ENCODE measurements at places on chromosomes 5 and 9.

DNA sequence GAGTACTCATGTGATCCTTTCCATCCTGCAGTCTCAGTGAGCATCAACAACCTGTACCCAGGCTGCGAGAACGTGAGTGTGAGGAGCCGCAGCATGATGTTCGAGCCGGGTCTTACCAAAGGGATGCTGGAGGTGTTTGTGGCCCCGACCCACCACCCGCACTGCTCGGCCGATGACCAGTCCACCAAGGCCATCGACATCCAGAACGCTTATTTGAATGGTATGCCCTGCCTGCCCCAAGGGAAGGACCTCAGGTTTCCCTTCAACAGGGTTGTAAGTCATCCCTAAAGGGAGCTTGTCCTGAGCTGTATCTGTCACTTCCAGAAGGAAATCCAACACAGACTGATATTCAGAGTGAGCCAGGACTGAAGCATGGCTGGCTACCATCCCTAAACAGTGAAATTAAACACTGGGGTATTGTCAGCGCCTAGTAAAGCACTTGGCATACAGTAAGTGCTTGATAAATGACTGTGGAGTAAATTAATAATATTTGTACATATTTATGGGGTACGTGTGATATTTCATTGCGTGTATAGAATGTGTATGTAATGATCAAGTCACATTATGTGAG, 39.3 kb upstream of the CTSL start:
- DNase-seq = no peak

- DNase-seq = no peak
Measured at GRCh38 chr5:19002111-19002510, 985.9 kb downstream of the CDH18 start.

- no peak for DNase-seq
Measured at GRCh38 chr5:181212080-181212479, 7.1 kb upstream of the TRIM7 start.

GRCh38 chr9:126805554-126806262, 868 bp downstream of the ZBTB43 start:
- DNase-seq = peak; percentile 62

- no peak for DNase-seq
Measured at GRCh38 chr5:151678713-151679112, 8.0 kb downstream of the SPARC start.

GRCh38 chr5:57280853-57281252, 107.0 kb downstream of the GPBP1 start:
- DNase-seq = no peak

GRCh38 chr5:125233944-125234343, 487.5 kb upstream of the ZNF608 start:
- DNase-seq = no peak

DNA sequence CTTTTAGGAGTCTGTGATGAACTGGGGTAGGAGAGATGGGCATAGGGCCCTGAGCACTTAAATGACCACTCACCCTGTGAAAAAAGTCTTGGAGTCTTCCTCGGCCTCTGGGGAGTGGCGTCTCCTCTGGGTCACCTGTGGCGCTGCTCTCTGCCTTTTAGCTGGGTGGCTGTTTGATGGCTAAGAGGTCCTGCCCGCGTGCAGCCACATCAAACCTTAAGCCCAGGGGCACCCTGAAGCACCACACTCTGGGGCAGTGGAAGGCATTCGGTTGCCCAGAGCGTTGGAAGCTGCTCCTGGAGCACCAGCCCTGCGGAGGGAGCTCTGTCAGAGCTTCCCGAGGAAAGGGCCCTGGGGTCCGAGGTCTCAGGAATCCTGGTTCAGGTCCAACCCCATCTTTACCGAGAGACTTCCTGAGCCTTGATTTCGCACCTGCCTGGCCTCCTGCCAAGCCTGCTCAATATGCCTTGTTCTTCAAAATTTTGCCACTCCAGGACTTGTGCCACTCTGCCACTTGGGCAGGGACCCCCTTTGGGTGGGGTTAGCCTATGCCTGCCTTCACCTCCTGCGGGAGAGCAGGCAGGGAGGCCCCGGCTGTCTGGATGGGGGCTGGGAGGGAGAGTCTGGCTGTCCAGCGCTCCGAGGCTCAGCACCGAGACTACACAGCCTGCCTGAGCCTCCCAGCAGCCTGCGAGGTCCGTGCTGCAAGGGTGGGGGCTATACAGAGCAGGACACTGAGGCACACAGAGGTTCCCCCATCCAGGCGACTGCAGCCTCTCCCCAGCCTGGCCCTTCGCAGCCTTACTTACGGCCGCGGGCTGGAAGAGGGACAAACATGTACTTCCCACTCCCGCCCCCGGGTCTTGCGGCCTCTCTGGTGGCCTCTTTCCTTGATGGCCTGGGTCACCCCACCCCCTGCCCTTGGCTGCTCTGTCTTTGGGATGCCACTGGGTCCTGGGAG, 63.4 kb upstream of the RNU6ATAC start:
- DNase-seq = no peak

GRCh38 chr9:120616966-120617935, 37.3 kb upstream of the CDK5RAP2 start:
- no peak for DNase-seq

DNA sequence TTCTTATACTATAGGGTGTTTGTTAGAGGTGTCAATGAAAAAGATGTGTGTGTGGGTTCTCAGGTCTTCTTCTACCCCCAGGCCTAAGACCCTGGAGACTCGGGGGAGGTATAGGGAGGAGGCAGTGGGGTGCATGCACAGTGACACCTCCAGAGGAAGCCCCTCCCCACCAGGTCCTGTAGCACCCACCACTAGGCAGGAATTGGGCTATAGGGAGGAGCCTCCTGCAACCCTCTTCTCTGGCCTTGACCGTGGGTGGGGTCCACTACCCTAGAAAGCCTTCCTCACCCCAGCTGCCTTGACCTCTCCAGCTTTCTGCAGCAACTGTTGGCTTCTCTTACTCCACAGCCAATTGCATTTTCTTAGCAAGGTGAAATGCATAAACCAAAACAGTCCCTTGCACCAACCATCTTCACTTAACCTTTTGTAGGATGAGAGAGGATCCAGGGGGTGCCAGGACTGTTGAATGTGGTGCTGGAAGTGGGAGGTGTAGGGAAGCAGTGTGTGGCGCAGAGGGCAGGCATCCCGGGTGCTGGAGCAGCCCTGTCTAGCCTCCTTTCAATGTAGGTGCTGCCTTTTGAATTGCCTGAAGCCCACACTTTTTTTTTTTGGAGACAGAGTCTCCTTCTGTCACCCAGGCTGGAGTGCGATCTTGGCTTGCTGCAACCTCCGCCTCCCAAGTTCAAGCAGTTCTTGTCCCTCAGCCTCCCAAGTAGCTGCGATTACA, 128.5 kb downstream of the RGS3 start:
- DNase-seq = no peak

DNA sequence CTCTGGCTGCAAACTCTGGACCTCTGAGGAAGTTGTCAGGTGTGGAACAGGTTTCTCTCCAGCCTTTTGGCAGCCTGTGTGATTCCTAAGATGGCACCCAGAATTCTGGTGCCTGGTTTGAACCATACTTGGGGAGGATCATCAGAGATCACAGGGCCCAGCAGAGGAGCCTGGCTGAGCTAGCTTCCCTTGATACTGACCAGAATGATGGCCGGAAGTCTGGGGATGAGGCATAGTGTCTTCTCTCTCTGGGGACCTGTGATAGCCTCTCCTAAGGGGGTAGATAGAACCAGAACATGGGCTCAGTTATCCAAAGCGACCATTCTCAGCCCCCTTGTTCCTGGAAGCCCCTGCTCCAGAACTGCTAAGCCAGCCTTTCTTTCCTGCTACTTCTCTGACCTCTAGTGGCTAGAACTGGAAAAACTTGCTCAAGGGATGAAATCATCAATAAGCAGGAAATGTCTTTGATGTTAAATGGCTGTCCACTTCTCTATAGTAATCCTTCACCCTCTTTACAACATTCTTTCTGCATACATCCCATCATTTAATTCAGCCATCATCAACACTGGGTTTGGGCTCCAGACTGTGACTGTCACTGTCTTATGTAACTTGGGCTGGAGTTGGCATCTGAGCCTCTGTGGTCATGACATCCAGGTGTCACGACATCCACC, 55.1 kb downstream of the C9orf152 start:
- peak; percentile 74 for DNase-seq

- no peak for DNase-seq
Measured at GRCh38 chr9:124490004-124490403, 17.2 kb downstream of the NR5A1 start.

- peak; percentile 85 for DNase-seq
Measured at GRCh38 chr5:179166886-179167841, 107.0 kb downstream of the ZNF354C start.

- no peak for DNase-seq
Measured at GRCh38 chr5:155024015-155024414, 10.5 kb downstream of the KIF4B start.

- no peak for DNase-seq
Measured at GRCh38 chr5:141729387-141730006, 47.5 kb upstream of the ARAP3 start.

GRCh38 chr9:134210908-134211810, 46.8 kb upstream of the RNU6ATAC start:
- no peak for DNase-seq

GRCh38 chr9:124110307-124110915, 98.8 kb downstream of the LHX2 start:
- peak; percentile 83 for DNase-seq

DNA sequence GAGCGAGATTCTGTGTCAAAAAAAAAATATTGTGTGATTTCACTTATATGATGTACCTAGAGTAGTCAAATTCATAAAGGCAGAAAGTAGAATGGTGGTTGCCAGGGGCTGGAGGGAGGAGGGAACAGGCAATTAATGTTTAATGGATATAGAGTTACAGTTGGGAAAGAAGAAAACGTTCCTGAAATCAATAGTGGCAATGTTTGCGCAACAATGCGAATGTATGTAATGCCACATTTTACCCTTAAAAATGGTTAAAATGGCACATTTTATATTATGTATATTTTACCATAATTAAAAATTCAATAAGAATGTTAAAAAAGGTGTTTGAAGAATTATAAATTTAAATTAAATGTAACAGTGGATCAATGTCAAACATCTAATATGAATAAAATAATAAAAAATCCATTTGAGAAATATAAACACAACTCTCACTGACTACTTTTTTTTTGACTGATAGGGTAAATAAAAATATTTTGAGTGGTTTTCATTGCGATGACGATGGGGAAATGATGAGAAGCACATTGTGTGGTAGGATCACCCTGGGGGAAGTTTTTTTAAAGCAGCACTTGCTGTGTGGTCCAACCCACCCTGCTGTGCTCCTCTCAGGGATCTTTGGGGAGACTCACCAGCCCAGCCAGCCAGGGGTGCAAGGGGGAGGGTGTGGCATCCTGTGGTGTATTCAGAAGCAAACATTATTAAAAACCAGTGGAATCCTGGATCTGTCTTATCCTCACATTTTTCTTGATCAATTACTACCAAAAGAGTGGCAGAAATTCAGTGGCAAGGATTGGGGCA, 4.3 kb downstream of the FYB1 start:
- DNase-seq = no peak

- DNase-seq = no peak
Measured at GRCh38 chr5:137696481-137696880, 39.4 kb downstream of the KLHL3 start.

GRCh38 chr9:76676857-76677256, 87.4 kb upstream of the PCA3 start:
- DNase-seq = no peak

GRCh38 chr9:123132696-123133095, 99.2 kb downstream of the GPR21 start:
- DNase-seq = no peak

GRCh38 chr9:120635011-120635410, 55.0 kb upstream of the CDK5RAP2 start:
- no peak for DNase-seq

DNA sequence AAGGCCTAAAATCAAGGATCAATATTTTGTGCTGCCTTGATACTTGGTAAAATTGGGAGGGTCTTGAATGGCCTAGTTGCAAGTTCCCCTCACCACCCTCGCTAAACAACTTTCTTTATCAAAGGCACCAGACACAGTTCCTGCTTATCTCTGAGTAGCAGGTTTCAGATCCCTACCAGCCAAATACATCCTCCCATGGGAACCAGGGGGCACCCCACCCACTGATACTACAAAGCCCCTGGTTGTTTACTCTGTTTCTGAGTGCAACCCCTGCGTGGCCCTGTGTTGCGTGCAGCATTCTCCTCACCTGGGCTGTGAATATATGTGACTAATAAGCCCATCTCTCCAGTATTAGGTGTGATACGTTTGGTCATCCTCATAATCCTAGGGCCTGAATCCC, 314.9 kb downstream of the DRD1 start:
- DNase-seq = no peak

GRCh38 chr5:157747766-157748700, 4.5 kb downstream of the LSM11 start:
- DNase-seq = no peak

GRCh38 chr5:172954751-172955159, 4.5 kb upstream of the RPL26L1 start:
- no peak for DNase-seq

DNA sequence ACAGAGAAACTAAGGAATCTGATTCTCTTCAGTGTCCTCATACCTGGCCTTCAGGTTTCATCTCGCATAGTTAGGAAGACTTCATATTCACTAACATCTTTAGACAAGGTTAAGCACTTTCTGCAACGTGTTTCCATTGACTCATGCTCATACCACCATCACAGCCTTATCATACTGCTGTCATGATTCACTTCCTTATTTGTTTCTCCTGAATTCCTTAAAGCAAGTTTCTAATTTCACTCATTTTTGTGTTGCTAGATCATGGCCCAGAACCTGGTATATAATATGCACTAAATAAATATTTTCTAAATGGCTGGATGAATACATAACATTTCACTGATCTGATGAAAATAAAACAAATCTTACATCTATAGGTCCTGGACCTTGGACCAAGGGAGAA, 472.9 kb downstream of the PRELID2 start:
- DNase-seq = no peak

DNA sequence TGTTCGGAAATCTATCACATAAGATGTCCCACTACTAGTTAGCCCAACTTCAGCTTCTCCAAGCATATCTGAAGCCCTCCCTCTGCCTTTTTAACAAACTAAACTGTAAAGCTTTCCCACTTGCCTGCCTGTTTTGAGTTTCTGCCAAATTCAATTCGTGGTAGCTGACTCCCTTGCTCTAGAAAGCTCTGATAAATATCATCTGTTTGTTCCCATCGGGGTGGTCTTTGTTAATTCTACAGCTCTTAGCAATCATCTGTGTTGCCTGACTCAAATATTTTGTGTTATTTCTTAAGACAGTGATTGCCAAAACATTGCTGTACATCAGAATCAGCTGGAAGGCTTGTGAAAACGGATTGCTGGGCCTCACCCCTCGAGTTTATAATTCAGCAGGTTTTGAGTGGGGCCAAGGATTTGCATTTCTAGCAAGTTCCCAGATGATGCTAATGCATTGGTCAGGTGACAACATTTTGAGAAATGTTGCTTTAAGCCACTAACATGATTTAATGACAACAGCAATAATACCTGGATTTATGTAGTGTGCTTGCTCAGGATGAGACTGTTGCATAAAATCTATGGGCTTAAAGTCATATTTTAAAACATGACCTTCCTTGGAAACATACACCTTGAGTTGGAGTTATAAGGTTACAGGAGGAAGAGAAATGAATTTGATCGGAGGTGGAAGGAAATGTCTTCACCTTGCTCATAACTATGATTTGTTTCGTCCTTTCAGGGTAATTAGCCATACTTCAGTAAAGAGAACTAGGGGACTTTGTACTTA, 631.9 kb downstream of the PSAT1 start:
- no peak for DNase-seq

GRCh38 chr9:132671620-132672412, 1.6 kb downstream of the GTF3C4 start:
- peak; percentile 16 for DNase-seq

GRCh38 chr5:151897020-151897552, 27.6 kb downstream of the GLRA1 start:
- DNase-seq = no peak
